ENCODE measurements at places on chromosomes 12 and 14.

GRCh38 chr14:46999661-47000060, 348.1 kb upstream of the RPL10L start:
- DNase-seq = no peak

GRCh38 chr14:30179381-30180130, 251.9 kb upstream of the PRKD1 start:
- no peak for DNase-seq

DNA sequence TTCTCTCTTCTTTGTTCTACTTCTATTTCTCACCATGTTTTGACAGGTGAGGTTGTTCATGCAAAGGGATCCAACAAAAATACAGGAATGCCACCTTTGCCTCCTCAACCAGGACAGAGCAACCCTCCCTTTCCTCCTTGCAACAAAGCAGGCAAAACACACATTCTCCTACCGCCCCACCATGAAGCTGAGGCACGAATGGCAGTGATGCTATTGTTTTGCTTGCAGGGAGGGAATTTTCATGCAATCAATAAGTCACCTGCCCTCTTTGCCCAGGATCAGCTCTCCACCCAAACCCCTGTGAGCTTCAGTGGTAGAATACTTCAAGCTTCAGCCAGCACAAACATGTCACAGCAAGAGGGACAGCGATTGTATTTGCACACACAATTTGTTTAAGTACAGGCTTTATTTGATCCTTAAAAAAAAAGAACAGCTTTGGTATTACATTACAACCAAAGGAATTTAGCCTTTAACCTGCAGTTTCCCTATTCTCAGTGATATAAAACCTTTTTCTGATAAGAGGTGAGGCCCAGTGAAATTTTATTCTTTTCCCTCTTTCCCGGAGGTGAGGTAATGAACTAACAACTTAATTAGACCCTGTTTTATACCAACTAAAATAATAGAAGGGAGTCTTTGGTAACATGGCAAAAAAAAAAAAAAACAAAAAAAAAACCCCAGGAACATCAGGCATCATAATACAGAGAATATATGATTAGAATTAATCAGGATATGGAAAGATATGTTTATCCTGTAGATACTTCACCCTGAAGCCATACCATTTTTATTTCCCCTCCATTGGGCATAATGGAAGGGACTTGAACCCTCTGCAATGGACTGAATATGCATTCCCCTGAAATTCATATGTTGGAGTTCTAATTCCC, 87.0 kb upstream of the EEA1 start:
- no peak for DNase-seq

- no peak for DNase-seq
Measured at GRCh38 chr14:66085665-66086064, 400.5 kb upstream of the CCDC196 start.

- DNase-seq = no peak
Measured at GRCh38 chr12:89250213-89250612, 102.1 kb downstream of the DUSP6 start.

DNA sequence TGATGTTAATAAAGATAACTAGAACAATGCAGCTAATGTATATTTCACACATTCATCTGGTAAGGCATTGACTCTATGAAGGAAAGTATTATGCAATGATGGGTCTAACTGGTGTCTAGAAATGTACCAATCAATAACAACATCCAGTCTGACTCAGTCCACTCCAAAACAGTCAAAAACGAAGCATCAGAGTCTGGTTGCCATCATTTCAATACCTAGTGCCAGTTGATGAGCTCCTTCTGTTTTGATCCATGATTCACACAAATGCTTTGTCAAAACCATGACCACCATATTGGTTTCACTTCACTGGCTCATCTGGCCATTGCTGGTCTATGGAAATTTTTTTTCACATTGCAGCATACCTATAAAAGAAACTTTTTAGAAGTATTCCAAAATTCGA, 747.2 kb upstream of the TMEM132C start:
- DNase-seq = no peak
